ENCODE measurements at places on chromosomes 3 and 15.

DNA sequence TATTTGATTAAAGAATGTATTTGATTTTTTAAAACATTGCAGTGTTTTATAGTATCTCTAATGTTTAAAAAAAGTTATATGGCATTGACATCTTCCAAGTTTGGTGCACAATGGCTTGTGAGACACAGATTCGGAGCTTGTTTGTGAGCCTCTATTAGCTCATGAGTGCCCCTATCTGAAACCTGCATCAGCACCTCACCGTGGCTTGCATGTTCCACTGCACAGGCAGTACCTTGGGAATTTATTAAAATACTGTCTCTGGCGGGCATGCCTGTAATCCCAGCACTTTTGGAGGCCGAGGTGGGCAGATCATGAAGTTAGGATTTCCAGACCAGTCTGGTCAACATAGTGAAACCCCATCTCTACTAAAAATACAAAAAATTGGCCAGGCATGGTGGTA is 6.8 kb upstream of the RTP2 start:
- DNase-seq = no peak

- DNase-seq = no peak
Measured at GRCh38 chr3:130404401-130404800, 58.9 kb downstream of the COL6A5 start.

- DNase-seq = no peak
Measured at GRCh38 chr15:48334260-48334659, 3.0 kb downstream of the DUT start.

GRCh38 chr3:39232859-39233258 is 40.5 kb upstream of the XIRP1 start:
- DNase-seq = no peak

- no peak for DNase-seq
Measured at GRCh38 chr15:60555806-60556205, 76.9 kb upstream of the ICE2 start.
